ENCODE measurements at places on chromosomes 3 and 15. TPM values are rescaled to one million over a fixed set of nuclear protein-coding genes. Genes with fewer than 3 reads are reported as not detected.

DNA sequence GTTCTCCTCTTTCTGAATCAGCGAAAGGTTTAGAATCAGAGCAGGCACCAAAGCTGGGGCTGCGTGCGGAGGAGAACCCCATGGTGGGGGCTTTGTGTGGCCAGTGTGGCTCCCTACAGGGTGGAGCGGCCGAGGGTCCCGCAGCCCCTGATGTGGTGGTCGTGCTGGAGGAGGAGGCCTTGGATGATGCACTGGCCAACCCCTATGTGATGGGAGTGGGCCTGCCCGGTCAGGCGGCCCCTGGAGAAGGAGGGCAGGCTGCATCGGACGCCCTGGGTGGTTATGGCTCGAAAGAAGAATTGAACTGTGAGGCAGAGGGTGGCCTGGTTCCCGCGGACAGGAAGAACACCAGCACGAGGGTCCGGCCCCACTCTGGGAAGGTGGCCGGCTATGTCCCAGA is 1.4 kb downstream of the FGD5 start:
- H3K36me3 ChIP-seq, result no peaks in the 10 kb centered on the region
- no peak for DNase-seq
- H3K4me3 ChIP-seq, result no peak overlapping the region
- H3K4me1 ChIP-seq, result peaks cover 13% of the 10 kb centered on the region

- H3K36me3 ChIP-seq, result no peaks in the 10 kb centered on the region
- no peaks in the 10 kb centered on the region for H3K27me3 ChIP-seq
- no peak overlapping the region for H3K4me3 ChIP-seq
- DNase-seq, result no peak
These were observed 204.1 kb upstream of the TBL1XR1 start for GRCh38 chr3:177401375-177401774.

KBTBD13 gene
- total RNA-seq, result not detected

RASA2 gene
- 30.3 TPM for total RNA-seq

GPR149 gene
- not detected for total RNA-seq

DNA sequence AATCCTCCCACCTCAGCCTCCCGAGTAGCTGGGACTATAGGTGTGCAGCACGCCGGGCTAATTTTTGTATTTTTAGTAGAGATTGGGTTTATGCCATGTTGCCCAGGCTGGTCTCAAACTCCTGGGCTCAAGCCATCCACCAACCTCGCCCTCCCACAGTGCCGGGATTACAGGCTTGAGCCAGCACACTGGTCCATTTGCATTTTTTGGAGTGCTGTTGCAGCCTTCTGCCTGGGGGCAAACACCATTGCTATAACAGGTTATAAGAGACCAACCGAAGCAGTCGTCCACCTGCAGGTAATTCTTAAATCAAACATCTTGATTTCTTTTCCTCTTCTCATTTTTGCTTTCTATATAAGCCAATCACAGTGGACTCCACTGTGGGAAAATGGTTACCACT is 27.7 kb downstream of the ACKR4 start:
- peaks cover 14% of the 10 kb centered on the region for H3K36me3 ChIP-seq
- peaks cover 8% of the 10 kb centered on the region for H3K4me1 ChIP-seq

DNA sequence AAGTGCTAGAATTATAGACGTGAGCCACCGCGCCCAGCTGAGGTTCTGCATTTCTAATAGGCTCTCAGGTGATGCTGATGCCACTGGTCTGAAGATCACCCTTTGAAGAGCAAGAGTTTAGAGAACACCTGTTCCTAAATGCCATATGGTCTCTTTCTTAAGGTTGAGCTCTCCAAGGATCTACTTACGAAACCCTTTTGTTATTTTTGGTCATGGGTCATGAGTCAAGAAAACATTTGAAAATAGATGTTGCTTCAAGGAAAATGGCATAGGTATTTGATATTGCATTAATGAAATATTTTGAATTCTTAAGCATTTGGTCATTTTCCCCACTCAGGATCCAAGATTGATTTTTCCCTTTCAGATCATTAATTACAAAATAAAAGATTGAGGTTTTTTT is 74.7 kb upstream of the SOX2 start:
- DNase-seq, result no peak
- H3K27ac ChIP-seq, result no peak overlapping the region

DNA sequence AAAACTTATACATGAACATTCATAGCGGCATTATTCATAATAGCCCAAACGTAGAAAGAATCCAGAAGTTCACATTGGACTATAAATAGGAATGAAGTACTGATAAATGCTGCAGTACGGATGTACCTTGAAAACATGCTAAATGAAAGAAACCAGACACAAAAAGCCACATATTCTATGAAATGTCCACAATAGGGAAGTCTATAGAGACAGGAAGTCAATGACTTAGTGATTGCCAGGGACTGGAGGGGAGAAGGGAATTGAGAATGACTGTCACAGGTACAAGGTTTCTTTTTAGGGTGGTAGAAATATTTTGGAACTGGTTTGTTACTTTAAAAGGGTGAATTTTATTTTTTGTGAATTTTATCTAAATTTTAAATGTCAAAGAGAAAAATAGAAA is 71.4 kb upstream of the SKOR1 start:
- no peak overlapping the region for H3K4me3 ChIP-seq
- no peak overlapping the region for H3K27ac ChIP-seq
- no peaks in the 10 kb centered on the region for H3K4me1 ChIP-seq
- no peaks in the 10 kb centered on the region for H3K27me3 ChIP-seq
- DNase-seq, result no peak

DNA sequence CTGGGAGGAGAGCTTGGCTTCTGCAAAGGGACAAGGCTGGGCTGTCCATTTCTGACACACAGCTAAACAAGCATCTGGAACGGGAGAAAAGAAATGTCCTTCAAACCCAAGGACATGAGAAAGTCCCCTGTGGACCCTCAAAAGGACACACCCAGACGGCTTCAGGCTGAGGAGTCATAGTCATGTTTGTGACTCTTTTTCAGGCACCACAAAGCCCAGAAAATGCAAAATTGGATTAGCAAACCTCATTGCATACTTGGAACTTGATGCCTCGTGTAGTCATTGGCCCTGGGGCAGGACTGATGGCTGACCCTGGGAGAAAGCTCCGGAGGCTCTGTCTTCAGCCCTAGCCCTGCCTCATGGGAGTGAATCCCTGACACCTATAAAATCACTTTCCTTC is 21.5 kb downstream of the FAM174B start:
- H3K27ac ChIP-seq, result no peak overlapping the region
- no peak for DNase-seq
- H3K27me3 ChIP-seq, result no peaks in the 10 kb centered on the region
- H3K36me3 ChIP-seq, result peaks cover 12% of the 10 kb centered on the region
- H3K4me1 ChIP-seq, result peaks cover 15% of the 10 kb centered on the region

- peak; percentile 61 for DNase-seq
- H3K27ac ChIP-seq, result no peak overlapping the region
- H3K36me3 ChIP-seq, result no peaks in the 10 kb centered on the region
- no peak overlapping the region for H3K4me3 ChIP-seq
These were observed 157.7 kb upstream of the FAM3D start for GRCh38 chr3:58824285-58824684.

- H3K4me1 ChIP-seq, result no peaks in the 10 kb centered on the region
- H3K4me3 ChIP-seq, result no peak overlapping the region
- no peak overlapping the region for H3K27ac ChIP-seq
These were observed 676.5 kb upstream of the CFAP20DC start for GRCh38 chr3:59726279-59726678.

DNA sequence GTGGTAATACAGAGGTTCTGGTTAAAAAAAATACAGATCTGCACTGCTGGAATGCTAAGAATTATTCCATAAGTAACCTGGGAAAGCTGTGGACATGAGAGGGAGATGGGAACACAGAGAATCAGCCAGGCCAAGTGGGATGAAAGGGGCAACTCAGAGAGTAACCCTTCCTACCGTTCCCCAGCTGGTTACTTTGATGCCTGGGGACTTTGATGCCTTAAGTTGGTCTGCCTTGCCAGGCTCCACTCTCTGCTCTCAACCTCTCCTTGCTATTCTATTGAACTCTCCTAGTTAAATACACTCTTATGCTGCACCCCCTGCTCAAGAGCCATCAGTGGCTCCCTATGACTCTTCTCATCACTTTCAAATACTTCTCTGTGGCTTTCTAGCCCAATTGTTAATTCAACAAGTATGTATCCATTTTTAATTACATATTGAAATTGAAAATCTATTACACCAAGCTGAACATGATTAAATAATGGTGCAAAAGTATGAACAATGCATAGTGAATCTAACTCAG is 315.5 kb downstream of the TLE3 start:
- no peak for DNase-seq
- H3K36me3 ChIP-seq, result no peaks in the 10 kb centered on the region
- H3K27me3 ChIP-seq, result no peaks in the 10 kb centered on the region

GHRL gene
- total RNA-seq, result 2.2 TPM

DNA sequence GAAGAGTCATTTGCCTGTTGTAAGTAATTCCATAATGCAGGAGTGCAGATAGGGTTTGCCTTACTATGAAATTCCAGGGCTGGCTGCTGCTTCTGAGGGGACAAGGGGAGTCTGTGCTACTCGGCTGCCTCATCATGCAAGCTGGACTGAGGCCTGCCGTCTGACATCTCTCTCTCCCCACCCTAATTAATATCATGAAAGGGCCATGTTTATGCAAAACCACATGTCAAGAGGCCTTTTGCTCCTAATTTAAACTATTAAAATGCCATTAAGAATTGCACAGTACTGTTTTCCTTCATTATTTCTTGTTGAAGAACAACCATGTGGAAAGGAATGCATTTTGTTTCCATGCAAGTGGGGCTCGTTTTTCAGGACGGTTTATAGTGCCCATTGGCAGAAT is 26.3 kb downstream of the CHST2 start:
- H3K4me3 ChIP-seq, result no peak overlapping the region
- H3K36me3 ChIP-seq, result no peaks in the 10 kb centered on the region
- no peak overlapping the region for H3K27ac ChIP-seq
- H3K4me1 ChIP-seq, result no peaks in the 10 kb centered on the region
- DNase-seq, result no peak

TRH gene
- total RNA-seq, result not detected

CPLX3 gene
- not detected for total RNA-seq

SNURF gene
- total RNA-seq, result 11.5 TPM

GP9 gene
- total RNA-seq, result 1.2 TPM

SLC2A2 gene
- total RNA-seq, result not detected

DNA sequence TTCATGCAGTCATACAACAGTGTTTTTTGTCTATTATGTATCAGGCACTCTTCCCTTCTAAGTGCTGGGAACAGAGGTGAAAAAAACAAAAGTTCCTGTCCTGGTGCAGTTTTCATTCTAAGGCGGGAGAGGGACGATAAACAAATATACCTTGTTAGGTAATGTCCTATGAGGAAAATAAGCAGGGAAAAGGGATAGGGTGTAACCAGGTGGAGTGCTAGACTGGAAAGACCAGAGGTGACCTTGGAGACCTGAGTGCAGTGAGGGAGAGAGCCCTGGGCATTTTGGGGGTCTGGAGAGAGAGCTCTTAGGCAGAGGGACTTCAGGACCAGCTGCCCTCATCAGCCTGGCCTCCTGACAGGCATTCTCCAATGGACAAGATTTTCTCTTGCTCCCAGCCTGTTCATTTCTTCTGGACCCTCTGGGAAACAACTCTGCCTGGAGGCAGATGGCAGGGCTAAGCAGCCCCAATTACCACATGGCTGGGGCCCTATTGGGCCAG is 97.2 kb upstream of the TJP1 start:
- H3K36me3 ChIP-seq, result no peaks in the 10 kb centered on the region
- no peak overlapping the region for H3K27ac ChIP-seq
- no peaks in the 10 kb centered on the region for H3K27me3 ChIP-seq
- peaks cover 3% of the 10 kb centered on the region for H3K4me1 ChIP-seq
- DNase-seq, result no peak

GRCh38 chr3:46690798-46691197 is 2.7 kb downstream of the ALS2CL start:
- peak; percentile 83 for DNase-seq
- no peaks in the 10 kb centered on the region for H3K27me3 ChIP-seq
- peak overlapping the region; percentile 95 for H3K27ac ChIP-seq
- H3K4me3 ChIP-seq, result no peak overlapping the region

GRCh38 chr3:123936400-123936799 is 24.6 kb downstream of the CCDC14 start:
- peaks cover 5% of the 10 kb centered on the region for H3K36me3 ChIP-seq
- no peaks in the 10 kb centered on the region for H3K4me1 ChIP-seq
- no peak overlapping the region for H3K4me3 ChIP-seq
- no peak overlapping the region for H3K27ac ChIP-seq
- no peaks in the 10 kb centered on the region for H3K27me3 ChIP-seq
- DNase-seq, result no peak

DNA sequence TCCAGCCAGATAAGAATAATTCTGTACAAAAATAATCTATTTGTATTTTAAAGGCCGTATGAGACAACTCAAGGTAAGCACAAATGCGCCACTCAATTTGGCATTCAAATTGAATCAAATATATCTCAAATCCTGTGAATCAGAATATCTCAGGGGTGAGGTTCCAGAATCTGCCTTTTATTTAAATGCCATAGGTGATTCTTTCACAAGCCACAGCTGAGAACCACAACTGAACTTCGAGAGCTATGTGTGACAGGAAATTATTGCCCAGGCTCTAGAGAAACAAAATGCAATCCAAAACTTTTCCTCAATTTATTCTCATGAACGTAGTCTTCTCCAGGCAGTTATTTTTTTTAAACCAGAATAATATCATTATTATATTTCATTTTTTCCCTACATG is 11.9 kb downstream of the ATP8B4 start:
- no peaks in the 10 kb centered on the region for H3K36me3 ChIP-seq
- DNase-seq, result no peak
- H3K4me1 ChIP-seq, result peaks cover 4% of the 10 kb centered on the region
- H3K27ac ChIP-seq, result peak overlapping the region; percentile 52

PDZRN3 gene
- total RNA-seq, result 23.9 TPM

GAP43 gene
- total RNA-seq, result not detected

- no peaks in the 10 kb centered on the region for H3K4me1 ChIP-seq
- DNase-seq, result no peak
- H3K4me3 ChIP-seq, result no peak overlapping the region
These were observed 463.3 kb downstream of the MAGI1 start for GRCh38 chr3:65575376-65575840.

INSYN1 gene
- total RNA-seq, result 6.2 TPM

SEMA6D gene
- total RNA-seq, result 8.0 TPM

GRCh38 chr3:165768680-165769079 is 68.5 kb downstream of the BCHE start:
- no peaks in the 10 kb centered on the region for H3K27me3 ChIP-seq
- H3K4me1 ChIP-seq, result no peaks in the 10 kb centered on the region
- no peak overlapping the region for H3K27ac ChIP-seq
- no peak overlapping the region for H3K4me3 ChIP-seq
- DNase-seq, result no peak

DNA sequence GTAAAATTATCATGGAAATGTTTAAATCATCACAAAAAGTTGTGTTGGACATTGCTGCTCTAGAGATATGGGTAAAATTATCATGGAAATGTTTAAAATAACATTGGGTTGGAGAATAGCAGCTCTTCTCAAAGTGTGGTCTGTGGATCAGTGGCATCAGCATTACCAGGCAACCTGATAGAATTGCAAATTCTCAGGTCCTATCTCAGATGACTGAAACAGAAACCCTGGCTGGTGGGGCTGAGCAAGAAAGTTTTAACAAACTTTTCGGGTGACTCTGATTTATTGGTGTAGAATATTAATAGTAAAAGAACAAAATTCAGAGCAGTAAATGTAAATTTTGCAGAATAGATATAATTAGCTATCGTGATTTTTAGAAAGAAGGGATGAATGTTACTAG is 28.9 kb downstream of the NXPE3 start:
- H3K4me3 ChIP-seq, result no peak overlapping the region
- H3K36me3 ChIP-seq, result no peaks in the 10 kb centered on the region
- no peak for DNase-seq
- H3K27ac ChIP-seq, result no peak overlapping the region
- H3K27me3 ChIP-seq, result no peaks in the 10 kb centered on the region
- peaks cover 14% of the 10 kb centered on the region for H3K4me1 ChIP-seq

PIGZ gene
- total RNA-seq, result 3.6 TPM

GRCh38 chr3:114557791-114558190 is 264.0 kb downstream of the TIGIT start:
- no peaks in the 10 kb centered on the region for H3K27me3 ChIP-seq
- no peak overlapping the region for H3K4me3 ChIP-seq
- DNase-seq, result no peak
- no peak overlapping the region for H3K27ac ChIP-seq
